ENCODE measurements at places on chromosomes 4 and X.

- DNase-seq = no peak
Observed at GRCh38 chr4:10891866-10892265, 207.3 kb upstream of the CLNK start.

DNA sequence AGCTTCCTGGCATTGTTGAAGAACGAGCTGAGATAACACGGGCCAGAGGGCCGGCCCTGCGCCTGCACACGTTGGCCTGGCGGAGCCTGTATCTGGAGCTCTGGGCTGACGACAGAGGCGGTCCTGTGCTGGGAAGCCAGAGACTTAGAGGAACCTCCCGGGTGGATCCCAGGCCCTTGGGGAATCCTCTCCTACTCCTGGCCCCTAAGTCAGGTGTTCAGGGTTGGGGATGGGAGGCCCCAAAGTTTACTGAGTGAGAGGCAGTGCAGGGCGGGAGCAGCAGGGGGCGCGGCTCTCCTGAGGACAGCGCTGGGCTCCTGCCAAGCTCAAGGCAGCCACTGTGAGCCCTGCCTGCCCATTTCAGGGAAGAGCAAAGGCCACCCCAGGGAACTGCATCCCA is 2.5 kb upstream of the HTRA3 start:
- peak; percentile 40 for DNase-seq

GRCh38 chr4:82780752-82781231 is 17.8 kb downstream of the SCD5 start:
- peak; percentile 68 for DNase-seq

GRCh38 chrX:40056420-40056819 is 41.3 kb downstream of the BCOR start:
- DNase-seq = no peak

- no peak for DNase-seq
Observed at GRCh38 chr4:174118171-174118570, 165.3 kb downstream of the FBXO8 start.

- DNase-seq = peak; percentile 73
Observed at GRCh38 chrX:52422884-52423283, 54.1 kb downstream of the XAGE2 start.

- DNase-seq = no peak
Observed at GRCh38 chrX:86133761-86134160, 14.5 kb upstream of the DACH2 start.

GRCh38 chrX:3653111-3653510 is 60.3 kb downstream of the PRKX start:
- DNase-seq = no peak

- DNase-seq = no peak
Observed at GRCh38 chrX:151762802-151763201, 28.3 kb downstream of the CNGA2 start.

- DNase-seq = no peak
Observed at GRCh38 chr4:184744236-184744635, 10.3 kb upstream of the CENPU start.

GRCh38 chr4:41185614-41186592 is 28.4 kb downstream of the APBB2 start:
- peak; percentile 50 for DNase-seq

- DNase-seq = peak; percentile 76
Observed at GRCh38 chrX:139831675-139832456, 101.0 kb downstream of the ATP11C start.

GRCh38 chrX:69130439-69130838 is 34.8 kb downstream of the PJA1 start:
- no peak for DNase-seq

DNA sequence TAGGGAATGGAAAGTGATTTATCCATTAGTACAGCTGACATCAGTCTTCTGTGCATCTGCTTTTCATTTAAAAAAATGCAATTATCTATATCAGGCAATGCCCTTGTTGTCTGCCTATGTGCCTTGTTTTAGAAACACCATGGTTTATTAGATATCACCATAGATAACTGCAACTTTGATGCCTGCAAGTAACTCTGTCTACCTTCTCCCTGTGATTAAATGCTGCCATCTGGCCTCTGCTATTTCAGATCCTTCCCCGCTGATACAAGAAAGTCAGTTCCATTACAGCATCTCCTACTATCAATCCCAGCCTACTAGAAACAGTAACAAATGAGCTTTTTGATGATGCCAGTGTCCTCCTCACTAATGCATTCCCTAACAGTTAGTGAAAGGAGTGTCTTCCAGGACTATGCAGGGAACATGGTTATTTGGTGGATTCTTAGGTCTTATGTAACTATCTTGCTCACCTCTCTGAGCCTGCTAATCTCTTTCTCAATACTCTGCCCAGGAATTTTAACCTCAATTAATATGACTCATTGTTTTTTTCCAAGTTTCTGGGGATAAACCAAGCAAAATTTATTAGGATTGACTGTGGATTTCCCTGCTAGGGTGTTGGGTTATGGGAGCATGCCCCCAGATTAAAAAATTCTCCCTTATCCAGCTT is 444.9 kb downstream of the RAPGEF2 start:
- peak; percentile 54 for DNase-seq

DNA sequence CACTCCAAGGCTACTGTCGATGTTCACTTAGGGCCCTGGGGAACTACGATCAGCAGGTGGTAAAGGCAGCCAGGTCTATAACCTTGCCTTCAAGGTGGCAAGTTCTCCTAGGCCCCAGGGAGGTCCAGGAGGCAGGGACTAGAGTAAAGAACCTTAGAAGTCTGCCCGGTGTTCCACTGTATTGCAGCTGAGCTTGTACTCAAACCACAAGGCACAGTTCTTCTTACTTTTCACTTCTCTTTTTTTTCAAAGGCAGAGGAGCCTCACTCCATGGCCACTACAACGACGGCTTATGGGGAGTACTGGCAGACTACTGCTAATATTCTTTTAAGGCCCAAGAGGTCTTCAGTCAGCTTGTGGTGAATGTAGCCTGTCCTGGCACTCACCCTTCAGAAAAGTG is 78.8 kb upstream of the GPR174 start:
- DNase-seq = no peak

GRCh38 chr4:168575473-168575872 is 78.6 kb downstream of the PALLD start:
- no peak for DNase-seq

GRCh38 chr4:52862639-52863161 is 583 bp downstream of the RASL11B start:
- DNase-seq = no peak

Data from fibroblast of skin of right quadriceps (primary cell).